ENCODE measurements at places on chromosomes 3 and 15.

DNA sequence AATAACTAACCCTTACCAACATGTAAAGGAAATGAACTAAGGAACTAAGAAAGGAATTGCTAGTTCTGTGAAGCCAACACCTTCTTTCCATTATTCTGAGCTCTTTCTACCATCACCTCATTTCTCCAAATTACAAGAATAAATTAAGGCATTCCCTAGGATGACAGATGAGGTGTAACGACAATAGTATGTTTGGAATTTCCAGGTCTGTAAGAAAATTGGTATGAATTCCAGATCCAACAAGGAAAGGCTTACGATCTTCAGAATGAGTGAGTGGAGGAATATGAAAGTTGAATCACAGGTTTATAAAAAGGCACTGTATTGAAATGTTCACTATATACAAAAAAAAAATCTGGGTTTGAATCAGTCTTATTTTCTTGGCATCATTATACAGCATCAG is 4.5 kb upstream of the NANOGP8 start:
- no peak for DNase-seq

- no peak for DNase-seq
Observed at GRCh38 chr3:103926936-103927335, 1439.8 kb upstream of the ALCAM start.

DNA sequence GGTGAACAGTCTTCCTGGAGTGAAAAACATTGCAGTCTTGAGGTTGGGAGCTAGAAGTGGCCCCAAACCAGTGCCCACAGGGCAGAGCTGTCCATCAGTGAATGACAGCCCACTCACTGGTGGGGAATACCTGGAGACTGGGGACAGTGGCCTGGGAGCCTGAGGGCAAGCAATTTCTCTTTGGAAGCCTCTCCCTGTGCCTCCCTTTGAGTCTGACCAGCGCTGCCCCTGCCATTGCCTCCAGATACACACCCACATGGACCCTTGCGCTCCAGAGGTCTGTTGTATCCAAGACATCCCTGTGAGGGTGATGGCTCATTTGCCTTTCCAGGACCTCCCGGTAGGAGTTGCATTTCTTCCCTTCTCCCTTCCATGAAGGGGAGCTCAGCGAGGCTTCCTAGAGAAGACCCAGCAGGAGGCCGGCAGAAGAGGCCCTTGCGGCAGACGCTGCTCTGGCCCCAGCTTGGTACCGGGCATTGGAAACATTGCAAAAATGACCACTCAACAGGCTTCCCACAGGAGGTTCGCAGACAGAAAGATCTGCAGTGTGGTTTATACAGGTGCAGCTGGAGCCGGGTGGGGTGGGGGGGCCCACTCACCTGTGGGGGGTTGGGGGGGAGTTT is 38.5 kb downstream of the KLF13 start:
- DNase-seq: no peak

- no peak for DNase-seq
Observed at GRCh38 chr15:37693926-37694325, 240.5 kb upstream of the TMCO5A start.

GRCh38 chr3:110821586-110821985 is 250.0 kb upstream of the NECTIN3 start:
- no peak for DNase-seq

DNA sequence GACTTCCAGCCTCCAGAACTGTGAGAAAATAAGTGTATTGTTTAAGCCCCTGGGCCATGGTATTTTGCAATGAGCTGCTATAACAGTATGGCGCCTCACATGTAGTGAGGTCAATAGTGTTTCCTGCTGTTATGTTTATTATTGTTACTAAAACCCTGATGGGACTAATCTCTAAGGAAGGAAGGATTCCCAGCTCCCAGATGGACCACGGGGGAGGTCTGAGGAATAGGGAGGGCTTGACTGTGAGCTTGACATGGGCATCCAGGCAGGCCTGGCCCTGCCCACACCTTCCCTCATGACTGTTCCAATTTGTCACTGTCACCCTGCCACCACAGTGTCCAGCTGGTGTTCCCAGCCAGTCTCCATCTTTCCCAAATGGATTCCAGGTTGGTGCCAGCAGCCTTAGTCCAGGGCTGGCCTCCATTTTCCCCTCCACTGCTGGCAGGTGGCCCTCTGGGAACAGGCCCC is 14.5 kb upstream of the SLC41A3 start:
- DNase-seq: no peak

GRCh38 chr15:40932649-40933516 is 3.7 kb downstream of the DLL4 start:
- DNase-seq: no peak

- DNase-seq: no peak
Observed at GRCh38 chr3:53730576-53730975, 115.6 kb downstream of the CHDH start.

- no peak for DNase-seq
Observed at GRCh38 chr15:25089577-25089976, 134.8 kb downstream of the SNRPN start.

GRCh38 chr3:2526926-2527325 is 428.3 kb downstream of the CNTN4 start:
- DNase-seq: no peak

- no peak for DNase-seq
Observed at GRCh38 chr3:107661447-107662123, 138.8 kb downstream of the BBX start.

DNA sequence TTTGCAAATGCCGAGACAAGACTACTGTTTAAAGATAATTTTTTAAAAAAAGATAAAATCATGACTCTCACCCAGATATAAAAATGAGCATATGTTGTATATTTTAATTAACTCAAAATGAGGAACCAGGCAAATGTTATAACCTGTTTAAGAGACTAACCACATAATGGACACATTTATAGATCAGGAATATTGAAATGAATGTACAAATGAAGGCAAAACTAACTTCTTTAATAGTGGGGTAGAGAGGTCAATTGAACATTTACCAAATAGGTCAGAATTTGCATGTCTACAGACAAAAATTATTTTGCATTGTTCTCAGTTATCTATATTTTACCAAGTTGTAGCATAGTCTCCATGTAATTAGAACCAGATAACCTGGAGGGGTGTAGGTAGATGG is 134.3 kb upstream of the PFN2 start:
- no peak for DNase-seq

- no peak for DNase-seq
Observed at GRCh38 chr3:140555666-140556065, 122.2 kb upstream of the TRIM42 start.

DNA sequence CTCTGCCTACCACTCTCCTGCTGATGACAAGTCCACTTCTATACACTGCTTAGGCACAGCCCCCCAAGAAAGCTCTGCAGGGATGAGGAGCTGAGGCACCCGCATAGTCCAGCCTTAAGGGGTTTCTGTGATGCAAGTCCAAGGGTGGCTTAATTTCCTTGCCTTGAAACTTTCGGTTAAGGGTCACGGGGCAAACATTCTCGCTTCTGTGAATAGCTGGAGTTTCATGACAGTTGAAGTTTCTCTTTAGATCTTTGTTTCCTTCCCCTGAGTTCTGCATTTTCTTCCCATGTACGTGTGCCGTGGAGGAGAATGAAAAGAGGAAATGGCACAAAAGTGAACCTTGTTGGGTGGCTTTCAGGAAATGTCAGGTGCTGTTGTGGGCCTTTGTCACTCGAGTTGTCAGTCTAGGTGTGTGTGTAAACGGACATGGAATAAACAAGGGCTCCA is 7.0 kb downstream of the GPR160 start:
- no peak for DNase-seq

- DNase-seq: no peak
Observed at GRCh38 chr3:185979721-185980121, 41.9 kb upstream of the TRA2B start.

DNA sequence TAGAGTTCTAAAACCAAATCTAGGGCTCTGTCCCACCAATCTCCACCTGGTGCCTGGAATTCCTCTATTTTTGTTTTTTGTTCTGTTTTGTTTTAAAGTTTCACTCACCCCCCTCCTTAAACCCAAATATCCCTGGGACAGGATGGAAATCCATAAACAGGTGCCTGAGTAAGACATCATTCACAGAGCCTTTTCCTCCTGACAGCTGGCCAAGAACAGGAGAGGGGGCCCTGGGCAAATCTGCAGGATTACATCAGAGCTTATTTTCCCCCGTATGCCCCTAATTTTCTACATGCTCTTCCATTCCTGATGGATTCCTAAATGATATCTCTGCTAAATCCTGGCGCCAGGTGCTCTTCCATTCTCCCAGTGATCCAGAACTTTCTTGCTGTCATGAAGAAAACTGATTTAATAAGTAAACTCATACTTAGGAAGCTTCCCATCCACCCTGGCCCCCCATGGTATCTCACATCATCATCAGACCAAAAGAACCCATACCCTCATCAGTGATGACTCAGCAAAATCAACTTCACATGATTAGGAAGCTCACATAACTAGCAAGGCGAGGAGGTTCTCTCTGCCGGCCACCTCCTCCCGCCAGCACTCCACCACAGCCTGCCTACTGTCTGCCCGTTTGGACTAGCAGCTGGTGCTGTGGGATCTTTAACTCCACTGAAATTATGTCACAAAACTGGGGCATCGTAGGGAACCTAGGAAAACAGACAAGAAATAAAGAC is 61.0 kb downstream of the LIPC start:
- DNase-seq: no peak

DNA sequence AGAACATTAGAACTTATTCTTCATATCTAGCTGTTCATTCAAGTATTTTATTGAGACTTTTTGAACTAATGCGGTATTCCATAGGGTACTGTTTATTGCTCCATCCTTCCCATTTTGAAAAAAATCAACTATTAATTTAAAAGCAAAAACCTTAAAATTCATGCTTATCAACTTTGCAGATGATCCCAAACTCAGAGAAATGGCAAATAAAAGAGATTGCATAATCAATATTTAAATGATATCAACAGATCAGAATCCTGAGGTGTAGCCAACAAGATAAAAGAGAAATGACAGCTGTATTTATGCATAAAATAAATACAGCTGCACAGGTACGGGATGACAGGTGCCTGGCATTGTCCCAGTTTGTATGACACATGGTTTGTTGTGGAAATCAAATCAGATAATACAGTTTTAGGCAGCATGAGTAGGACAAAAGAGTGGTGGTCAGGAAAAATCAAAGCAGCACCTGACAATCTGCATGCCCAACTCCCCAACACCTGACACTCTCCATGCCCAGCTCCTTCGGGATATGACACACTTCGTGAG is 42.4 kb upstream of the CMTM8 start:
- DNase-seq: no peak

- DNase-seq: no peak
Observed at GRCh38 chr3:107904536-107905066, 186.2 kb downstream of the CD47 start.

DNA sequence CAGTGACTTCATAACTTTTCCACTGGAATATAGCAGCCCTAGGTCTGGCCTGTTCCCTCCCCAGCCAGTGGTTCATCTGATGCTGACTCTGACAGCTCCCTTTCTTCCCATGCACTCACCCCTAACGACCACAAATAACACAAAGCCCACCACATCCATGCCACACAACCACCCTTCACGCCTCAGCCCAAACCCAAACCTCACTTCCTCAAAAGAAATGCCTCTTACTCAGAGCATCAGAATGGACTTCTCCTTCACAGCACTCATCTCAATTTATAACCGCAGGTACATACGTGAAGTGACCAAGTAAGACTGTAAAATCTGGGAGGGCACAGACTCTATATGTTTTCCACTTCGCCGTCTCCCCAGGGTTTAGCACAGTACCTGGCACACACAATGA is 1.1 kb downstream of the RBSN start:
- DNase-seq: peak; percentile 8

- no peak for DNase-seq
Observed at GRCh38 chr3:58349792-58350626, 17.3 kb downstream of the PXK start.

DNA sequence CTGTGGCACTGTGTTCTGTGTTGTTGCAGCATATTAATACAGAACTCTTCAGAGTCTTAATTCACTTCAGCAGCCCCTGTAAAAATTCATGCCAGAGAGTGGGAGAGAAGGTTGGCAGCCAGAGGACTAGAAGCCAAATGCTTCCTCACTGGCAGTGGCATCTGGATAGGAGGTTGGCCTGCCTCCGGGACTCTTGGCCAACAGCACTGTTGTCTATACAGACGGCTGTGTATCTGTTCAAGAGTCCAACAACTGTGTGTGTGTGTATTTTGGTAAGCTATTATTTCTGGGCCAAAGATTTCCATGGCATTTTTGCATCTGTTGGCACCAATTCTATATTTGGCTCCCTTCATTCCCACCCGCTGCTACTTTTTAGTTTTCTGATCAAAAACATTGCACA is 156.0 kb upstream of the SOX2 start:
- DNase-seq: no peak

DNA sequence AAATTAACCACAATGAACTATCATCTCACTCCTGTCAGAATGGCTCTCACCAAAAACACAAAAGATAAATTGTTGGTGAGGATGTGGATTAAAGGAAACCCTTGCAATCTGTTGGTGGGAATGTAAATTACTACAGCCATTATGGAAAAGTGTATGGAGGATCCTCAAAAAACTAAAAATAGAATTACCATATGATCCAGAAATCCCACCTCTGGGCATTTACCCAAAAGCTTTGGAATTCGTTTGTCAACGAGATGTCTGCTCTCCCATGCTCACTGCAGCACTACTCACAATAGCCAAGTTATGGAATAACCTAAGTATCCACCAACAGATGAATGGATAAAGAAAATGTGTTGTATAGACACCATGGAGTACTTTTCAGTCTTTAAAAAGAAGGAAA is 21.6 kb downstream of the FSIP1 start:
- no peak for DNase-seq

DNA sequence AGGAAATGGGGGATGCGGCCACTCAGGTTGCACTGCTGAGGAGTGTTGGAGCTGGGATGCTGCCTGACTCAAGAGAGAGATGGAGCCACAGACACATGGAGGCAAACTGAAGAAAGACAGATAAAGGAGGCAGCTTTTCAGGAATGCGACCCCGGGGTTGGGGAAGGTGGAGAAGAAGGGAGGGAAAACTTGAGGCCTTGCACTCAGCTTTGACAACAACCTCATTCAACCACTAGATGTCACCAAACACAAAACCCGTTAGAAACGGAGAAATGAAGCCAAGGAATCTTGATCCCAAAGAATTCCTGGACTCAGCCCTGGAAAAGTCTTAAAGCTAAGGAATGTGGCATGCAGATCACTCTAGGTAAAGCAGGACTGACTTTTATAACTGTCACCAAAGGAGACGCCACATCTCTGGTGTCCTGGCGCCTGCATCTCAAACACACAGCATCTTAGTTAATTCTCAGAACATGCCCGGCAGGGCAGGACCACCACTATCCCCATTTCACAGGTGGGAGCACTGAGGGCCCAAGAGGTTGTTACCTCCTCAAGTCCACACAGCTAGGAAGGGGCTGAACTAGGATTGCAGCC is 59.6 kb upstream of the LMCD1 start:
- no peak for DNase-seq

- DNase-seq: no peak
Observed at GRCh38 chr15:80424381-80424780, 20.2 kb downstream of the ARNT2 start.

Measured in naive thymus-derived CD8-positive, alpha-beta T cell (primary cell).